Hair follicle dermal papilla cell (primary cell): ENCODE measurements at places on chromosomes 2 and 18. TPM values are rescaled to one million over a fixed set of nuclear protein-coding genes. Genes with fewer than 3 reads are reported as not detected.

The TMEM247 gene
- total RNA-seq = not detected in 2 replicates

The ABCB11 gene
- under 0.01 TPM in 1 of 2 replicates, not detected in the other for total RNA-seq

The GPR45 gene
- total RNA-seq = not detected in 2 replicates

The CERKL gene
- total RNA-seq = under 0.01 TPM in 1 of 2 replicates, not detected in the other

The ASAP2 gene
- total RNA-seq = 34.0 and 44.6 TPM in 2 replicates

The IL1RL2 gene
- 0.97 and 1.1 TPM in 2 replicates for total RNA-seq

The DCDC2C gene
- total RNA-seq = not detected in 2 replicates

The ALPG gene
- not detected in 2 replicates for total RNA-seq

The NDC80 gene
- total RNA-seq = 2.3 and 2.9 TPM in 2 replicates

The PEX13 gene
- total RNA-seq = 29.9 and 41.4 TPM in 2 replicates
